ENCODE measurements at places on chromosomes 6 and 20.

- DNase-seq: no peak
Observed at GRCh38 chr6:19193624-19194023, 643.5 kb upstream of the ID4 start.

DNA sequence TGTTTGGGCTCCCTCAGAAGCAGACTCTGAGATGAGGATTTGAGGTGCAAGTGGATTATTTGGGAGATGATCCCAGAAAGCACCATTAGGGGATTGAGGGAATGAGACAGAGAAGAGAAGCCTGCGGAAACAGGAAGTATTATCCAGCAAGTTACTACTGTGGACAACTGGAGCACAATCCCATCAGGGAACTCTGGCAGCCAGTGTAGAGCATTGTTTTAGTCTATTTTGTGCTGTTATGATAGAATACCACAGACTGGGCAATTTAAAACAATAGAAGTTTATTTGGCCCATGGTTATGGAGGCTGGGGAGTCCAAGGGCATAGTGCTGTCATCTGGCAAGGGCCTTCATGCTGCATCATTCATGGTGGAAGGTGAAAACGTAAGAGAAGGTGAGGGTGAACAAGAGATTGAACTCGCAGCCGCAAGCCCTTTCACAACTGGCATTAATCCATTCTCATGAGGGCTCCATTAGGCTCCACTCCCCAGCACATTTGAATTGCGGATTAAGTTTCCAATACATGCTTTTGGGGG, 43.5 kb upstream of the SLC9A8 start:
- DNase-seq: no peak

DNA sequence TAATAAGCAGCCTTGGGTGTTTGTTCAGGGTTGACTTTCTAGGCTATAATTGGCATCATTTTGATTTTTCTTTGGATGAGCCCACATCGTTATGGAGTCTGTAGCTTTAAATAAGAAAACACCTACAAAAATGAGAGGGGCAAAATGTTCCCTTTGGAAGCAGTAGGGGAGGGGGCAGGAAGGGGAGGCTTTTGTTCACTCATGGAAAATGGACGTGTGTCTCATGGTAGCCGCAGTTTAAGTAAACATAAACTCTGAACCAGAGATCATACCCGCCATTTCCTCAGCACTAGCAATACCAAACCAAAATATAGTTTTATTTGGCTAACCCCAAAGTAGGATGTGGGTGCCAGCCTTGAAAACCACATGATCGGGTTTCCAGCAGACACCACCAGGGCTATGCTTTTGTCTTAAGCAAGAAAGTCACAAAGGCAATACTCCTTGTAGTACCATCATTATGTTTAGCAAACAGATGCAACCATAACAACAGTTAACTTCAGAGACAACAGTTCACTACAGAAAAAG, 572.5 kb upstream of the JAG1 start:
- no peak for DNase-seq

DNA sequence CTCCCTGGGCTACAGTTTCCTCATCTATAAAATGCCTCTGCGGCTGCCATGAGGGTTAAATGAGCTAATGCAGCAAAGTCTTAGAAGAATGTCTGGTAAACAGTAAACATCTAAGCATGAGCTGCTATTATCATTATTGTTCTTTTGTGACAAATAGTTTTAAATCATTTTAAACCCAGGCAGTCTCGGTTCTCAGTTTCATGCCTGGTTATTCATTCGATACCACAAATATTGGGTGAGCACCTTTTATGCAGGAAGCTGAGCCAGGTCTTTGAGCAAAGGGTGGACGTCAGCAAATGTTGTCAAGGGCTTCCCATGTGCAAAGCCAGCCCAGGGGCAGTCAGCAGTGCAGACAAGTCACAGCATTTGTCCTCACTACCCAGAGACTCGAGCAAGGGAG, 128.7 kb downstream of the NFATC2 start:
- no peak for DNase-seq

DNA sequence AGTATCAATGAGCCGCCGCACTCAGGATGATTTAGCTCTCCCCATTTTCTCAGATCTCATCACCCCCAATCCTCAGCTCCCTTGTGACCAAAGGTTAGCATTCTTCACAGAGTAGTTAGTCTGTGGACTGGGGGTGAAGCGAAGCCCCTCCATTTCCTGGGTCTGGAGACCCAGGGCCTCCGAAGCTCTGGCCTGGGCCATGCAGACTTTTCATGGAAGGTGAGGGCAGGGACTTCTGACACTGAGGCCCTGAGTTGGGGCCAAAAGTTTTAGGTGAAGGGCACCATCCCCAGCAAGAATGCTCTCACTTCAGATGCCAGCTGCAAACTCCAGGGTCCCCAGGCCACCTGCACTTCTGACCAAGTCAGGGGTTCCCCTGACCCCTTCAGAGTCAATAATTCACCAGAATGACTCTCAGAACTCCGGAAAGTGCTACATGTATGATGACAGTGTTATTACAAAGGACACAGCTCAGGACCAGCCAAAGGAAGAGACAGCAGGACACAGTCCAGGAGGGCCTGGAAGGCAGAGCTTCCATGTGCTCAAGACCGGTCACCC, 65.7 kb upstream of the DUSP22 start:
- no peak for DNase-seq

DNA sequence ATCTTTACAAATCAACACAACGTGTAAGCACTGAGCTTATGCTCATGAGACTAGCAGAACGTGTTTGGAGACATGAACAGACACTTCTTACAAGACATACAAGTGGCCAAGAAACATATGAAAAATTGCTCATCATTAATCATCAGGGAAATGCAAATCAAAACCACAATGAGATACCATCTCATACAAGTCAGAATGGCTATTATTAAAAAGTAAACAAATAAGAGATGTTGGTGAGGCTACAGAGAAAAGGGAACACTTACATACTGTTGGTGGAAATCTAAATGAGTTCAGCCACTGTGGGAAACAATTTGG, 327.9 kb upstream of the SOX4 start:
- DNase-seq: peak; percentile 11

- no peak for DNase-seq
Observed at GRCh38 chr20:32232326-32232886, 24.7 kb downstream of the POFUT1 start.

GRCh38 chr20:45229264-45230056, 8.3 kb downstream of the SEMG2 start:
- no peak for DNase-seq

DNA sequence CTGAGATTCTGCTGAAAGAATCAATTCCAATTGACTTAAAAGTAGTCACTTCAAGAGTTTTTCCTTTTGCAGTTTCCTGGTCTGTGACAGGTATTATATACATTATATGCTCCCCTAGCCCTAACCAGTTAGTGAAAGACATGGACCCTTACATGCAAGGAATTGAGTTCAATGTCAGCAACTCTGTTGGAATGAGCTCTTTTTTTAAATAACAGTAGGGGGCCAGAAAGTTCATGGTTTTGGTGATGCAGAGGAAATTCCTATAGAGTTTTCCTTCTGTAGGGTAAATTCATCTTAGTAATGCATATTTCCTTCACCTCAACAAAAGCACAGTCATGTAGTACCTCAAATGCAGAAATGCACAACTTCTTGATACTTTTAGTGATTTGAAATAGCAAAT, 172.2 kb downstream of the KIF6 start:
- DNase-seq: no peak

- no peak for DNase-seq
Observed at GRCh38 chr6:137964876-137965275, 97.8 kb downstream of the TNFAIP3 start.

DNA sequence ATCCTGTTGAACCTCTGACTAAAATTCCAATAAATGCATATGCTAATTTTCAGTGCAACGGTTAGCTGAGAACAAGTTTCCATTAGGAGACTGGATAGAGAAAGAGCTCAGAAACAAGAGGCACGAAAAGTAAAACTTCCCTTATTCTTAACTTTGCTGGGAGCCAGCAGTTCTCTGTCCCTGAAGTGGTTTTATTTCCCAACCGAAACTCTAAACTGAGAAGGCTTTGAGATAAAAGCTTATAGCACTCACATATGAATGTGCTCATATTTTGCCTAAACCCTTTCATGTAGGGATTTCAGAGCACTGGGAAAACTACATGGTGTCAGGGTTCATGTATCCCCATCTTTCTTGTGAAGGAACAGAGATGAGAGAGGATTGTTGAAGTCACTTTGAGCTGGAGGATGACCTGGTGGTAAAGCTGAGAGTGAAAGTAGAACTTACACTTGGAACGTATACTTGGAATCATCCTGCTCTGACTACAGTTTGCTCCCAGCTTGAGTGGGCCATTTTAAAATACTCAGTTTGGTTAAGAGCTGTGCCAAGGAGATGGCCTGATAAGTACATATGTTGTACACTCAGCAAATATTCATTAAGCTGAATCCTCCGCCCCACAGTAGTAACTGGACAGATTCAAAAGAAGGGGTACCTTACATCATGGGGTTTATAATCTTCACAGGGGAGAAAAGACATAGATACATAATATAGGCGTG, 324.2 kb upstream of the CNR1 start:
- DNase-seq: no peak

GRCh38 chr6:112883095-112883494, 536.0 kb downstream of the RFPL4B start:
- DNase-seq: no peak

- DNase-seq: no peak
Observed at GRCh38 chr20:48783533-48784272, 44.1 kb downstream of the PREX1 start.

DNA sequence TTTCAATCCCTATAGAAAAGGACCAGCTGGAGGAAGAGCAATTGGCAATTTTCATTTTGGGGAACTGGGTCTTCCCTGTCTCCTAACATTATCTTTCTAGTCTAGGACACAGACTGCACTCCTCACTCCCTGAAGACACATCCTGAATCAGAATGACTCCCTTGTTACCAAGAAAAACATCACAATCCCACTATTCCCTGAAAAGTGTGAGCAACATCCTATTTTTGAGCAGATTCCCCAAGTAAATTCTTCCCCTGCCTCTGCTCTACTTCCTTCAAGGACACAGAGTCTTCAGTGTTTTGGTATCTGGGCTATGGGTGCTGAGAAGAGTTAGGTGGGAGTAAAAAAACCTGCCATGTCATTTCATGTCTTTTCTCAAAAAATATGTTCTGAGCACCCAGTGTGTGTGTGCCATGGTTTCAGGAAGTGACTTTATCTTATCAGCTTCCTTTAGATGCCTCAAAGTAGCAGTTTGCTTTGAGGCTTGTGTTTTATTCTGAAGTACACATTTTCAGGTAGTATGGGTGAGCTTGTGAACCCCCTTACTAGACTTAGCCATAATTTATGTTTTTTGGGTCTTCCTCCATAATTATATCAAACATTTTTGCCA, 12.4 kb downstream of the LAMA4 start:
- DNase-seq: no peak

- no peak for DNase-seq
Observed at GRCh38 chr6:140101818-140102217, 727.4 kb upstream of the CITED2 start.

DNA sequence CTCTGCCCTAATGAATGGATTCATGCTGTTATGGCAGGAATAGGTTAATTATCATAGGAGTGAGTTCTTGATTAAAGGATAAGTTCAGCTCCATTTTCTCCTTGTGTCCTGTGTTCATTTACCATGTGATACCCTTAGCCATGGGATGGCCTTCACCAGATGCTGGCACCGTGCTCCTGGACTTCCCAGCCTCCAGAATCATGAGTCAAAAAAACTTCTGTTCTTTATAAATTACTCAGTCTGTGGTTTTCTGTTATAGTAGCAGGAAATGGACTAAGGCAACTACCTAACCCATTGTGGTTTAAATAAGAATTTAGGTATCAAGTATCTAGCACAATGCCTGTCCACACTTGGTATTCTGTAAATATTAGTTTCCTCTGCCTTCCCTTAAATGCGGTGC, 223.5 kb downstream of the MEI4 start:
- DNase-seq: no peak
